Breast epithelium (tissue), 4 donors: ENCODE measurements at places on chromosomes 1 and 21.

- no peak for DNase-seq
Observed at GRCh38 chr1:3942416-3943122, 42.5 kb upstream of the C1orf174 start.

- no peak for DNase-seq
Observed at GRCh38 chr21:29018540-29018939, 609 bp downstream of the RWDD2B start.

- no peak for DNase-seq
Observed at GRCh38 chr1:84704872-84705417, 14.7 kb upstream of the SSX2IP start.

DNA sequence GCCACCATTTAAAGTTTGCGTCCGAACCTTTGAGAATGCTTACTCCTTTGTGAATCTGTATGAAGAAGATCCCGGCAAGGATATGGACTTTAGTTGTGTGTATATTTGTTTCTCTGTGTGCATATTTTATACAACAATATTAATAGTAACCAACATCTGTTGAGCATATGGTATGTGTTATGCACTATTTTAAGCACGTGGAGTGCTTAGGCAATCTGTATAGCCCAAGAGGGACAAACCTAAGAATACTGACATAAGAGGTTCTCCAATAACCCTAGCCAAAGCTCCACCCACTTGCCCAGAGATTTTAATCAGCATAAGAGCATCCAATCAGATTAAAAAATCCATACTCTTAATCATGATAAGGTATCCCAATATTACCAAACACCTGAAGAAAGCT lies 92.7 kb downstream of the MAB21L3 start:
- DNase-seq: no peak

GRCh38 chr1:221839321-221839720 lies 97.4 kb upstream of the DUSP10 start:
- no peak for DNase-seq

DNA sequence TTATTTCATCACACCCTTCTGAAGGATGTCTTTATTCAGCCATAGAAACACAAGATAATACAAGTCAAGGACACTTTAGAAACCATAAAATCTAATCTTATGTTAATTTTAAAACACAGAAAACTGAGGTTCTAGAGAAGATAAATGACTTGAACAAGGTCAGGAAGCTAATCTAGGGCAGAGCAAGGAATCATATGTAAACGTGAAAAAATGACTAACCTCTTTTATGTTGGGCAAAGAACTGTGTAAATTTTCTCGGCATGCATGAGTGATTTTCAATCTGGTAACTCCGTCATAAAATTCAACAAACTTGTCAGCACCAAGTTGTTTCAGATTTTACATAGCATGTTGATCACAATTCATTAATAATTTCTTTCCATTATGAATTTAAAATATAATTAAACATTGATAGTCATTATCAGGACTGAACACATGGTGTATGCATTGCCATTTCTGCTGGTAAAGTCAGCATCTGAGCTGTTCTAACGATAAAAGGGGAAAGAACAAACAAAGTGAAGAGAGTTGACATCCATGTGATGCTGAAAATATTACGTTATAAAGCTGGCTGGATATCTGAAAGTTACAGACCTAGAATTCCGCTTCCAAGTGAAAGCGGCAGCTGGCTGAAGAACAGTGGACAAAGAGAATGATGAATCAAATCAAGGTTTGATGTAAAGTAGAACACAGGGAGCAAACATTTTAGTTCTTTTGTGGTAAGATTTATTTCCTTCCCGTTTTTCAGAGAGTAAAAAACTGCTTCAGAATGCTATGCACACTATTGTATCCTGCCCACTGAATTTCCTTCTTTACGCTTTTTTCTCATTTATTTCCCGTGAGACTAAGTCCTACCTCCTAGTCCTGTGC lies 1037.4 kb upstream of the TMPRSS15 start:
- DNase-seq: no peak

DNA sequence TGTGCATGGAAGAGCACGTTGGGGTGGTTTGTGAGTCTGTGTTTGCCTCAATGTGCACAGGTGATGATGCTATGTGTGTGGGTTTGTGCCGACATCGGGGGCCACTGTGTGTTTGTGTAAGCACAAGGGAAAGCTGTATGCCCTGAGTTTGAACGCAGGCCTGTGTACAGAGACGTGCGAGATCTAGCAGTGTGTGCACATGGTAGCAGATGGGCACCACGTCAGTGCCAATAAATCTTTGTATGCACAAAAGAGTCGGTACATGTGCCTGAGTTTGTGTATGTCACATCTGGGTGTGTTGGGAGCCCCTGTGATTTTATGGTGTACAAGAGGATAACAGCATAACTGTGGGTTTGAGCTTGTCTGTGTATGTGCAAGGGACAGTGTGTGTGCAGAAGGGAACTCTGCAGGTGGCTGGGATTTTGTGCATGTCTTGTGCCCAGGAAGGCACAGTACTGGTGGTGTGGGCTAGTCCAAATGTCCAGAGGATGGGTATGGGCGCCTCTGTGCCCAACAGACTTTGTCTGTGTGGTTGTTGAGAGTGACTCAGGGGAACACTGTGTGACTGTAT lies 32.0 kb upstream of the WASF2 start:
- no peak for DNase-seq

DNA sequence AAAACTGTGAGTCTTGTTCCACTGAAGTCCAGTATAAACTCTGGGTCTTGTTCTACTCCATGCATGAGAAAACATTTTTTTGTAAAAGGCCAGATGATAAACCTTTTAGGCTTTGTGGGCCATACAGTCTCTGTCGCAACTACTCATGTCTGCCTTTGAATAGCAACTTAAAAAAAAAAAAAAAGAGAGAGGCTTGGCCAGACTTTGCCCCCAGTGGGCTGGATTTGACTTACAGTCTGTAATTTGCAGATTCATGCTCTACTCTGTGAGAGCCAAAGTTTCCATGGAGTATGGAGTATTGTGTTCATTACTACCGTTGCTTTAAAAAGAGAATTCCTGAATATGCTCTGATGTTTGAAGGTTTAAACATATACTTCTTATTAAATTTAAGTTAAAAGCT lies 654.9 kb upstream of the PKN2 start:
- no peak for DNase-seq

- DNase-seq: no peak
Observed at GRCh38 chr21:28781602-28782276, 210.9 kb downstream of the LTN1 start.

DNA sequence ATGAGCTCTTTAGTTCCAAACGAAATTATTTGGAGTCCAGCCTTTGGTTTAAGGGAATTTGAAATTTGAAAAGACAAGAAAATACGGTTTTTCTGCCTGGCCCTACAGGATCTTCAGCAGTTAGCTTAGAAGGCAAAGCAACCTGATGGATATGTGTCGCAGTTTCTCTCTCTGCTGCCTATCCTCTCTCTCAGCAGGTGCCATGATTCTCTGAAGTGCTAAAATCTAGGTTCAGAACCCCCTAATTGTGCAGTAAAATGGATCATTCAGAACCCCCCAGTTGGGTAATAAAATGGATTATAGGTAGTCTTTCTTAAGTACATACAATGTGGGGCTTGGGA lies 446 bp upstream of the DEPDC1 start:
- no peak for DNase-seq

- no peak for DNase-seq
Observed at GRCh38 chr1:178120088-178120487, 26.2 kb downstream of the RASAL2 start.

DNA sequence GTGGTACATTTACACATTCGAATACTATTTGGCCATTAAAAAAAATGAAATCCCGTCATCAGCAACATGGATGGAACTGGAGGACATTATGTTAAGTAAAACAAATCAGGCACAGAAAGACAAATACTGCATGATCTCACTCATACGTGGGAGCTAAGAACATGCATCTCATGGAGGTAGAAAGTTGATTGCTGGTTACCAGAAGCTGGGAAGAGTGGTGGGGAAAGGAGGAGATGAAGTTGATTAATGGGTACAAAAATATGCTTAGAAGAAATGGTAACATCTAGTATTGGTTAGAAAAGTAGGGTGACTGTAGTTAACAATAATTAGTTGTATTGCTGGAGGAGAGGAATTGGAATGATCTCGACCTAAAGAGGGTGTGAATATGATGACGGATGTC lies 24.6 kb upstream of the RNF187 start:
- no peak for DNase-seq

GRCh38 chr1:150473659-150474058 lies 13.6 kb upstream of the TARS2 start:
- no peak for DNase-seq

DNA sequence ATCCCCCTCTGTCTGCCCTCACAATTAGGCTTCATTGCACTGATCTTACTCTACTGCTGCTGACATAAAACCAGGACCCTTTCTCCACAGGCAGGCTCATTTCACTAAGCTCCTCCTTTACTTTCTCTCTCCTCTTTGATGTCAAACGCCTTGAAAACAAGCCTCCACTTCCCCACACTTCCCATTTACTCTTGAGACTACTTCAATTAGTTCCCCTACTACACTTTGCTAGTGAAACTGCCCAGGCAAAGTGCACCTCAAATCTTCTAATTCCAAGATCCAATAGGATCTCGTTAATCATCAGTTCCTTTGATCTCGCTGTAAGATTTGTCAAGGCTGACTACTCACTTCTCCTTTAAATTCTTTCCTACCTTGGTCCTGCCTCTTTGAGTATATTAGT lies 5.9 kb upstream of the CDC20 start:
- no peak for DNase-seq

GRCh38 chr1:233025157-233025556 lies 74.7 kb downstream of the NTPCR start:
- DNase-seq: no peak

GRCh38 chr1:6738987-6739676 lies 37.5 kb upstream of the DNAJC11 start:
- no peak for DNase-seq

- DNase-seq: no peak
Observed at GRCh38 chr1:209162651-209163050, 420.9 kb upstream of the CAMK1G start.

DNA sequence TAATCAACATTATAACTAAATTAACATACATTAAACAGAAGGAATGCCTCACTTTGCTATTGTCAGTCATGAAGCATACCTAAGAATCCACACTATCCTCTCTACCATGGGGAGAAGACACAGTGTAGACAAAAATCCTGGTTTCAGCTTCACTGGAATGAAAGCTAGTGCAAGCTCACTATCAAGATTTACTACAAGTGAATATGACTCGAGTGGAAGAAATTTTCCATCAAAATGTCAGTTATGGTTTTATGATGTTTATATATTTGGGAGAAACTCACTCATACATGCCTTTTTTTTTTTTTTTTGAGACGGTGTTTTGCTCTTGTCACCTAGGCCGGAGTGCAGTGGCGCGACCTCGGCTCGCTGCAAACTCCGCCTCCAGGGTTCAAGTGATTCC lies 424.3 kb downstream of the KCNT2 start:
- DNase-seq: no peak

DNA sequence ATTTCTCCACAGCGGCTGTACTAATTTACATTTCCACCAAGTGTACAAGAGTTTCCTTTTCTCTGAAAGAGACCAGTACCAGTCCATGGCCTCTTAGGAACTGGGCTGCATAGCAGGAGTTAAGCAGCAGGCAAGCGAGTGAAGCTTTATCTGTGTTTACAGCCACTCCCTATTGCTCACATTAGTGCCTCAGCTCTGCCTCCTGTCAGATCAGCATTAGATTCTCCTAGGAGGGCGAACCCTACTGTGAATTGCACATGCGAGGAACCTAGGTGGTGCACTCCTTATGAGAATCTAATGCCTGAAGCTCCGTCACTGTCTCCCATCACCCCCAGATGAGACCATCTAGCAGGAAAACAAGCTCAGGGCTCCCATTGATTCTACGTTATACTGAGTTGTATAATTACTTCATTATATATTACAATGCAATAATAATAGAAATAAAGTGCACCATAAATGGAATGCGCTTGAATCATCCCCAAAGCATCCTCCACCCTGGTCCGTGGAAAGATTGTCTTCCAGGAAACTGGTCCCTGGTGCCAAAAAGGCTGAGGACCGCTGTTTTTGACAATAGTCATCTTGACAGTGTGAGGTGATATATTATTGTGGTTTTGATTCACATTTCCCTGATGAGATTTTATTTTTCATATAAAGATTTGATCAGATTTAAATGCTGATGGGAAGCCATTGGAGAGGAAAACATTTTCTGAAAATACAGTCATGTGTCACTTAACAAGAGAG lies 45.5 kb upstream of the MRPS6 start:
- DNase-seq: no peak

DNA sequence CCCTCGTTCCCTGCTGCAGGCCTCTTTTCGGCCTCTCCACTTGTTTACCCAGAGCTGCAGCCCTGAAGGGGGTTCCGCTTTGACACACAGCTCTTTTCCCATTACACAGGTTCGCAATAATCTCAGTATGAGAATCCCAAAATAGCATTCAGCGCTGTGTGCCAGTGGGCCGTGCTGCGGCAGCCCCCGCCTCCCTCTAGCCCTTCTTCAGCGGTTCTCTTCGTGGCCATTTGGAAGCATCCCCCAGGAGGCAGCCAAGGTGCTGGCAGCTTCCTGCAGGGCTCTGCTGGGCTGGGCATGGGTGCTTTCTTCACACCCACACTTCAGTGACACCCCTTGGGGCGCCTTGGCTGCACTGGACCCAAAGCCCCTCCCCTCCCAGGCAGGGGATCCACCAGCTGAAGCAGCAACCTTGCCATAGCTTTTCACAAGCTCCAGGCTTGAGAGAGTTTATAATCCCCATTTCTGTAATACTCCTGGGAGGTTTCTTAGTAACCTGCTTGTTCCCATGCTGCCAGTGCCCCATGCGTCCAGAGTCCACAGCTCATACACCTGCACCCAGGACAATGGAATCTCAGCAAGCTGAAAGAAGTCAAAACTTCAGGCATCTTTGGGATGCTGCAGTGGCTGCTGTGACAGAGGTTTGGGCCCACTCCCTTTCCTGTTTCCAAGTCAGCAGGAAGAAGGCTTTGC lies 8.1 kb downstream of the NCF2 start:
- DNase-seq: no peak

- DNase-seq: no peak
Observed at GRCh38 chr1:90154711-90155110, 159.8 kb downstream of the ZNF326 start.

DNA sequence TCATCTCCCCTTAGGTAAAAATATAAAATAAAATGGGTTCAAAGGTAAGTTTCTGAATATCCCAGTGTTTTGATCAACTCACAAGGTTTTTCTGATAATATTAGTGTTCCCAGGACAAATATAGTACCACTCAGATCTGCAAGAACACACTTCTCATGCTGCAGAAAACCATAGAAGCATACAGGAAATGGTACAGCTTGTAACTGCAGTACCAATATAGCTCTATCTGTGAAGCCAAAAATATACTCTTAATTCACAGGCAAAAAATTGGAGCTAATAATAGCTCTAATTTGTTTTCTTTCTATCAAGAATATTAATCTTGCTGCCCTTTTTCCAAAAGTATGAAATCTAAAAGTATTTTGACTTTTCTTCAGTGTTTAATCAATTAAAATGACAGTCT lies 13.2 kb downstream of the VPS45 start:
- no peak for DNase-seq

GRCh38 chr21:42393443-42393950 lies 2.4 kb downstream of the TMPRSS3 start:
- DNase-seq: no peak

GRCh38 chr1:201085902-201086735 lies 26.1 kb downstream of the CACNA1S start:
- DNase-seq: no peak
